NCI-H748 treated with DMSO at 0.1 percent for 48 hours (cell line): ENCODE measurements at places on chromosomes 7 and 10.

GRCh38 chr7:82745117-82745516 is 301.5 kb upstream of the CACNA2D1 start:
- DNase-seq, result no peak

DNA sequence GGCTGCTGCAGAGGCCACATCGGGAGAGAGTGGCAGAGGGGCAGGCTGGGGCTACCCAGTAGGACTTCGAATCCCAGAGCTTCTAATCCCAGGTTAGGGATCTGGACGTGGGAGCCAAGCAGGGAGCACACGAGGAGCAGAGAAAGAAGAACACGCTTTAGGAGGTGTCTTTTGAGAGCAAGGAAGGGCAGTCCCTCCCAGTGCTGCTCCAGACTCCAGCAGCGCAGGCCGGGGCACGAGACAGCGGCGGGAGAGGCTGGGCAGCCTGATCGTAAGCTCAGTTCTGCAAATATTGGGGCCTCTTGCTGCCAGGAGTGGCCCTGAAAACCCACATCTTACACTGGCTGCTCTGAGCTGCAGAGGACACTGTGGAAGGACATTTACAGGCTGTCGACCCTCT is 75.9 kb downstream of the HIPK2 start:
- no peak for DNase-seq

DNA sequence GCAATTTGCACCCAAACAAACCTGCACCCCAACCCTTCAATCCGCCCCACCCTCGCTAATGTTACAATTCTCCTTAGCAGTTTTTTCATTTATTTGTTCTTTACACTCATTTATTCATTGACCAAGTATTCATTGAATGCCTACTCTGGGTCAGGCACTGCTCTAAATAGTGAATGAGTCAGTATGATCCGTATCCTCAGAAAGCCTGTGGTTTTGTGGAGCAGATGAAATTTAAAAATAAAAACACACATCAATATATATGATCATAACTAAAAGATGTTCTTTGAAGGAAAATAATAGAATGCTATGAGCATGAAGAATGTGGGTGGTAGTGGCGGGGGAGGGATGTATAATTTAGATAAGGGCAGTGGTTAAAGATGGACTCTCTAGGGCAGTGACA is 13.3 kb downstream of the IFIT5 start:
- no peak for DNase-seq

DNA sequence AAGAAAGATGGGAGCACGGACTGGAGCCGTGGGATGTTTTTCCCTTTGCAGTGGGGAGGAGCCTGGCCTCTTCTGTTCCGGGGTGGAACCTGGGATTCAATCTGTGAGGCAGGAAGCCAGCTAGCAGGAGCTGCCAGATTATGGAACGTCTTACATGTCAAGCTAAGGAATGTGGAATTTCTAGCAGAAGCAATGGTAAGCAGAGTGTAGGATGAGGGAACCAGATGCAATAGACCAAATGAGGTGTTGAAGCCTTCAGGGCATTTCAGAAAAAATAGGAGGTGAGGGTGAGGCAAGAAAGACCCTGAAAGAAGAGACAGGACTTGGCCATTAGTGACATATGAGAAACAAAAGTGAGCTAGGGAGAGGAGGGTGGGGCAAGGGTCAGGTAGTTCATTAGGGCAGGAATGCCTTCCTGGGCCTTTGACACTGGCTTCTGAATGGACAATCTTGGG is 105.5 kb downstream of the CHN2 start:
- DNase-seq, result no peak

DNA sequence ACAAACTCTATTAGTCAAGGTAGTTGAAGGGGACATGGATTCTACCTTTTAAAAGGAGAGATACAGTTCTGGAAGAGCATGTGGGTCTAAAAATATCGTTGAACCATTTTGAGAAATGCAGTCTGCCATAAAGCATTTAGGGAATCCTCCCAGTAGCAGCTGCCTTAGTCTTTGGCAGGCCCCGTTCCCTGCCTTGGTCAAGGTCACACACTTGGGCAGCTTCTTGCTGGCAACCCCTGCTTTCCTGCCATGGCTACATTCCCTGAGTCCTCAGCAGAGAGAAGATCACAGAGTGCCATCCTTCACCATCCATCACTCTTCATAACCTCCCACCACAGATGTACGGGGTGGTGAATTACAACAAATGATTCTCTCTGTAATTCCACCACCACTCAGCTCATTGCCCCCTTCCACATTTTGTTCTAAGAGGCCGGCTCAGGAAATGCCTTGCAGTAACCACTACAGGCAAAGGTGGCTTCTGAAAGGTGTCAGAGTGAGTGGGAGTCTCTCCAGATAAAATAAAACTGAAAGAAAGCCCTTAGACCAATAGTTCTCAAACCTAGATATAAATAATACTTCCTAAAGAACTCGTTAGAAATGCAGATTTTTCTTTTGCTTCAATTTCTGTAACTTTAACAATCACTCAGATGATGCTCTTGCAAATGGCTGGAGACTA is 121.4 kb upstream of the STK17A start:
- DNase-seq, result no peak

- no peak for DNase-seq
These were observed 10.8 kb upstream of the GATA3 start for GRCh38 chr10:8043569-8044306.

- no peak for DNase-seq
These were observed 9.4 kb upstream of the GTPBP10 start for GRCh38 chr7:90337106-90337505.

GRCh38 chr10:7480742-7481367 is 70.0 kb upstream of the SFMBT2 start:
- no peak for DNase-seq

DNA sequence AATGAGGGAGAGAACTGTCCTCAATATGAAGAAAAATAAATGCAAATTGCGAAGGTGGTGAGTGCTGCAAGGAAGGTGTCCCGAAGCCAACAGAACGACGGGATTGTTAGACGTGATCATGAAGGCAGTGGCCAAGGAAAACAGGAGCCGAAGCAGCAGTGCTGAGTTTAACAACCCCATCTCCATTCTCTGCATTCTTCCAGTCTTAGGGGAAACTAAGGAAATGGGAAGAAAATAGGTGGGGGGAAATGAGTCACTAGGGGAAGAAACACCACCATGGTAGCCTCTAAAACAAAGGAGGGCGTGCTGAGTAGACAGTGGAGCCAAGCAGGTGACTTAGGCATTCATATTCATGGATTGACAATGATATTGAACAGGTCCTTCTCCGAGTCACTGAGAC is 192.2 kb upstream of the AKR1E2 start:
- DNase-seq, result no peak

DNA sequence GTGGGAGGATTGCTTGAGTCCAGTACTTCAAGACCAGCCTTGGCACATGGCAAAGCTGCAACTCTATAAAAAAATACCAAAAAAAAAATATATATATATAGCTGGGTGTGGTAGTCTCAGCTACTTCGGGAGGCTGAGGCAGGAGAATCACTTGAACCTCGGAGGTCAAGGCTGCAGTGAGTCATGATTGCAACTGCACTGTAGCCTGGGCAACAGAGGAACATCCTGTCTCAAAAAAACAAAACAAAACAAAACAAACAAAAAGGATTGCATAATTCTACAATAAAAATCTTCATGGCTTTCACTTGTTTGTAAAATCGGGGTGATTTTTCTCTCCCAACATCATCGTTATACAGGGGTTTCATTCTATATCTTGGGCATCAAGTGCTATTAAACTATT is 35.1 kb downstream of the GUSB start:
- no peak for DNase-seq

GRCh38 chr10:23073527-23073926 is 21.9 kb upstream of the MSRB2 start:
- DNase-seq, result no peak

- DNase-seq, result no peak
These were observed 333.0 kb downstream of the DPP6 start for GRCh38 chr7:154385214-154385613.

- DNase-seq, result no peak
These were observed 117.9 kb downstream of the MTPAP start for GRCh38 chr10:30231071-30231652.

GRCh38 chr7:150947241-150947745 is 30.8 kb downstream of the KCNH2 start:
- no peak for DNase-seq

- no peak for DNase-seq
These were observed 6.8 kb downstream of the TBATA start for GRCh38 chr10:70778267-70778924.

DNA sequence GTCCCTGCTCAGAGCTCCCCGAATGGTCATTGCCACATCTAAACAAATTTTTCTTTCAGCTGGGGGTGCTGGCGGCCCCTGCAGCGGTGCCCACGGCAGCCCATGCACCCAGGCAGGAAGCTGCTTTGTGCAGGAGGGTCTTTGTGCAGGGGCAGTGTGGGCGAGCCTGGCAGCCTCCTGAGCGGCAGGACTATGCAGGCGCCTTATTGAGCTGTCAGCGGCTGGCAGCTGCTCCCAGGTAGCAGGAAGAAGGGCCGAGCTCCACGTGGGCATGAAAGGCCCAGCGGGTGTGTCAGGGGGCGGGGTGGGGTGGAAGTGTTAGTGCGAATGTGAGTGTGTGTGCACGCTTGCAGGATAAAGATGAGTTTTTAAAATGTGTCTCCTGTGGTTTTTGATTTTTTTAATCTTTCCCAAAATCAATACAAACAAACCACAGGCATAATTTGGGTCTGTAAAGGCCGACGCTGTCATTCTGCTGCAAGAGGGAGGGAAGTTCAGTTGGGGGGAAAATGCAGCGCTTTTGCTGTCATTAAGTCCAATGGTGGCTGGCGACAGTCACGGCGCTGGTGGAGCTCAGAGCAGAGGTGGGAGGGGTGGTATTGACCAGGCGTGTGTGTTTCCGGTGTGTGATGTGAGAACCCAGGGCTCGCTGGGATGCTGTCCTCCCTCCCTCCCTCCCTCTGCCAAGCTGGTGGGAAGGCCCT is 83.9 kb downstream of the LHPP start:
- DNase-seq, result no peak

- DNase-seq, result no peak
These were observed 62.7 kb downstream of the LANCL2 start for GRCh38 chr7:55427800-55428199.
